AG20443 (cell line): ENCODE measurements at places on chromosomes 6 and 20.

GRCh38 chr6:53770780-53771249, 24.0 kb upstream of the LRRC1 start:
- DNase-seq: no peak

GRCh38 chr20:61683721-61684120, 382.0 kb downstream of the TAF4 start:
- DNase-seq: no peak

DNA sequence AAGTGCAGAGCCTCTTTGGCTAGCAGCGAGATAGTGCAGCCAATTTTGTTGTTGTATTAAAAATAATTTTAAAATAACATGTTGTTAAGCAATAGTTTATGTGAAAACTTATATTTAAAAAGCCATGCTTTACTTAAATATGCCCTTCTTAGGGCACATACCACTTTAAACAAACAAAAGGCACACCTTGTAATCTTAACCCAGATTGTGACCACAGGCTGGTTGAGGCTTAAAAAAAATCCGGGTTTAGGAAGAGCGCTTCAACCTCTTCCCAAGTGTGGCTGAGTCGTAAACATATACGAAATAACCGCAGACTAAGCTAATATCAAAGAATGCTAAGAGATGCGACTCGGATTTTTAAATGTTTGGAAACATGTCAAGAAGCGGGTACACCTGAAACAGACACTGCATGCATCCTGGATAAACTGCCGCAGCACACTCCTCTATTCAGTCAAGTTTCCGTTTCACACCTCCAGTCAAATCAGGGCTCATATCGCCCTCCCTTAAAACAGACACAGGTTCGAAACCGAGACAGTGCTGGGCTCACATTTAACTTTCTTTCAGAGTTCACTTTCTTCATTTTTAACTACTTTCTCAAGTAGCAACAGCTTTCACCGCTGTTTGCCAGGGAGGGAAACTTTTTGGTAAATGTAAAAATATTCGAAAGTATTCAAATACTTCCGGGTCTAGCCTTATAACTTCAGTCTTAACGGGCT, 1.5 kb downstream of the DEK start:
- no peak for DNase-seq

DNA sequence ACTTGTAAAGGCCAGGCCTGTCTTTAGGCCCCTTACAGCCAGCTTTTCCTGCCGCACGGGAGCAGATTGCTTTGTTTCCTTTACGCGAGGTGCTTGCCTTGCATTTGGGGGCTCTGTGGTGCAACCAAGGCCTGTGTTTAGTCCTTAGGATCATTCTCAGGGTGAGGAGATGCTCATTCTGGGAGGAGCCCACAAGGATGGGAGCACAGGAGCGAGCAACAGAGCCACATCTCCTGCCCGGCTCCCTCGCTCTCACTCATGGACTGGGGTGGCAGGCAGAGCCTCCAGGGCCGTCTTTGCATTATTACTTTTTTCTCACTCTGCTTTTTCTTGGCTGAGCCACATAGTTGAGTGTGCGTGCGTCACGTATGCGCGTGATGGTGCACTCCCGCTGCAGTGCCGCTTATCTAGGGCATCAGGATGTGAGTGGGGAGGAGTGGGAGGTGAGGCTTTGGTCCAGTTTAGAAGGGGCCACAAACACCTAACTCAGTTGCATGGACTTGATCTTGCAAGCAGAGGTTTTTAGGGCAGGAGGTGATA, 19.1 kb downstream of the DYNLRB1 start:
- DNase-seq: no peak

DNA sequence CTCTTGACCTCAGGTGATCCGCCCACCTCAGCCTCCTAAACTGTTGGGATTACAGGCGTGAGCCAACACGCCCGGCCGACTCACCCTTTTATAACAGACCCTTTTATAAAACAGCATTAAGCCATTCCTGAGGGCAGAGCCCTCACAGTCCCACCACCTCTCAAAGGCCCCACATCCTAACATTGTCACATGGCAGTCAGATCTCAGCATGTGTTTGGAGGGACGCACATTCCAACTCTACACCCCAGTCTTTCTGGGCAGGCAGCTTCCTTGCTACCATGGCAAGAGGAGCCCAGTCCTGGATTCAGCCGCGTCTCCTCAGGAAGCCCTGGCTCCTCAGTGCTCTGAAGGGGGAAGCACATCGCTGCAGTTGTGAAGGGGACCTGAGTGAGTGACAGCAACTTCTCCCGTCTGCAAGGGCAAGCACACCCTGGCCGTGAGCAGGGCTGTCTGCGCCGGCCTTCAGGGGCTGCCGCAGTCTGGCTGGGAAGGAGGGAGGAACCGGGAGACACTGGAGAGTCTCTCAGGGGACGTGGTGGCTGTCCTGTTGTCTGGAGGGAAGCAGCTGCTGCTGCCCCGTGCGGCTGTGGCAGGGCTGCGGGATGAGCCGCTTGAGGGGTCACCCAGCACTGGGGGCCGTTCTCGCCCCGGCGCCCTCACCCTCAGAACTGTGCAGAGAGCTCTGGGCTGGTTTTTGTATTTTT, 15.9 kb downstream of the OSBPL2 start:
- DNase-seq: no peak

- no peak for DNase-seq
Observed at GRCh38 chr6:71045296-71045695, 88.4 kb upstream of the B3GAT2 start.

DNA sequence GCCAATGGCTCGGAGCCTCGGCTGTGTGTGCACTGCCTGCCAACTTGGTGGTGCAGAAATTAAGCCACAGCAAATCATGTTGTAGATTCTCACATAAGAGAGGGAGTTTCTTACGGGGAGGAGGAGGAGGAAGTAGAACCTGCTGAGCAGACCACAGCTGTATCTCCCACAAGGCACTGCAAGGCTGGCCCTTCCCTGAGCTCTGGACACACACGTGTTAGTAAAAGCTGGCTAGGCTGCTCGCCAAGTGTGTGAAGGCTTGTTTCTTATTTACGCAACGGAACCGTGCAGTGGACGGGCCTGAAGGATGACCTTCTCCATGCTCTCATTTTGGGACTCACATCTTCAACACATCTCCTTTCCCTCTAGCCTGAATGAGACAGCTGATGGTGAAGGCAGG, 15.7 kb upstream of the QKI start:
- DNase-seq: no peak

- DNase-seq: no peak
Observed at GRCh38 chr20:34047010-34047687, 53.4 kb downstream of the RALY start.

DNA sequence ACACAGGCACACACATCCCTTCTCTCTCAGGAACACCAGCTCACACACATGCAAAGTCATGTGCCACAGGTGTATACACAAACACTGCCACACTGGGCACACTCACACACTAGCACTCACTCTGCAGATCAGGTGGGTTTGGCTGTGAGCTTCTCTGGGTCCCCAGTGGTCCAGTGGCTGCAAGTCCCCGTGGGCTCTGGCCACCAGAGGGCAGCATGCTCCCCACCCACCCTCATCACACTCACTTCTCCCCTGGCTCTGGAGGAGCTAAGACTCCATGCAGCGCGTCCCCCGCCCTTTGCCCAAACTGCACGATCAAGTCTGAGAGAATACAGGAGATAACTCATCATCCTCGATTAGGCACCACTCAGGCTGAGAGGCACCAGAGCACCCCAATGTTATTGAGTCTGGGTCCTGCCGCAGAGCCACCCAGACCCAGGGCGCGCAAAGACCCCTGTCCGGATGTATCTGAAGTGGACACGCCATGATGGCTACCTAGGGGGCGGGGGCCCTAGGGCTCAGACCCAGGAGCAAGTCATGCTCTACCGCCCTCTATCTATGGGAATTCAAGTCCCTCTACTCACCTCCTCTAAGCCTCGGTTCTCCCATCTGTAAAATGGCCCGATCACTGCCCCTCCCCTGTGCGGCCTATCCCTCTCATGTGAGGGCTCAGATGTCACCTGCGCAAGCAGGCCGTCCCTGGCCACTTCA, 90.5 kb downstream of the GRM4 start:
- peak; percentile 76 for DNase-seq

DNA sequence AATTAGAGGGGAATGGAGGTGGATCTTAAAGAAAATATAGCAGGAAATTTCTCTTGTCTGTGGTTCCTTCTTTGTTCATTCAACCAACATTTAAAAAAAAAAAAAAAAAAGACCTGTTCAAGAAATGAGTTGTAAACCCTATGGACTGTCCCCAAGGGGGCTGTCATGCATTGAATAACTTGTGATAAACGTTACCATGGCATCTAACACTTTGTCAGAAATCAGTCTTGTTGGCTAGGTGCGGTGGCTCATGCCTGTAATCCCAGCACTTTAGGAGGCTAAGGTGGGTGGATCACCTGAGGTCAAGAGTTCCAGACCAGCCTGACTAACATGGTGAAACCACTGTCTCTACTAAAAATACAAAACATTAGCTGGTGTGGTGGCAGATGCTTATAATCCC, 381.7 kb downstream of the BCKDHB start:
- DNase-seq: no peak

GRCh38 chr20:8509809-8510208, 377.7 kb downstream of the PLCB1 start:
- DNase-seq: peak; percentile 11

- no peak for DNase-seq
Observed at GRCh38 chr20:15902493-15902892, 670.8 kb downstream of the KIF16B start.

- peak; percentile 95 for DNase-seq
Observed at GRCh38 chr6:3808759-3809514, 40.2 kb upstream of the FAM50B start.

DNA sequence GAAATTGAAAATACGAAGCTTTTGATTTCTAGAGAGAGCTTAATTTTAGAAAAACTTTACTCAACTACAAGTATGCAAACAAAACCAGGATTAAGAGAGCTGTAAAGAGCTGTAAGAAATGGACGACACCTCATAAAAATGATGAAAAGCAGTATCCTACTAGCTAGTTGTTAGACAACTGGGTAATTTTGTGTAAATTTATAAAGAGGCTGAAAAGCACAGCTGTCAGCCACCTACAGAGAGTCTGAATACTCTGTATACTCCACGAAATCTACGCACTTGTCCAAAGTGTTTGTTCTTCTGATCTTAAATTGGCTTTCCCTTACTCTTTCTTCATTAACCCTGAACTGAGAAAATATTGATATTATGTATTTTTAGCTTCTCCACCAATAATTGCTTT, 808.4 kb upstream of the EPHA7 start:
- DNase-seq: no peak

DNA sequence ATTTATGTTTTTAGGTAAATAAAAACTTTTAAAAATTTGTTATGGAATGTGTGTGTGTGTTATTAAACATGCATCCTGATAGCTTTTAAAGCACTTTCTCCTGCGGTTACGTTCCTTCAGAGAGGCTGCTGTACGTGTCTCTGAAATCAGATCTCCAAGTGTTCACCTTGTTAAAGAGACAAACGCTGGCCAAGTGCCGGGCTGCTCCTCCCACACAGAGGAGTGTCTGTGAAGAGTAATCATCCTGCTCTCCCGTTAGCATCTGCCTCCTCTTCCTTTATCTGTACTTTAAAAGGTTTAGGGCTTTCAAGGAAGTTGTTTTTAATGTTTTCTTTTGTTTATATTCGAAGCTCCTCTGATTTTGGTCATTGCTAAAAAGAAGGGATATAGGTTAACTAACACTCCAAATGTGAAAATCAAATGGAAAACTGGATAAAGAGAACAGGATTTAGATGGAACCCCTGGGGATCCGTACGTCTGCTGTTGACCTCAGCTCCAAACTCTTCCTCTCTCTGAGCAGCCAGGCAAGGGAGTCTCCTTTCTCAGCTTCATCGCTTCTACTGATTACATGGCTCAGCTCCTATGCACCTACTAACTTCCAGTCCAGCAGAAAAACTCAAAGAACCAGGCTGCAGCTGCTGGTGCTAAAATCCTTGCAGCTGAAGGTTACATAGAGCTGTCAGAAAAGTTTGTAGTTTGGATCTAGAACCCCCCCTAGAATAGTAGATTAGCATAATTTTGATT, 20.0 kb downstream of the IRF4 start:
- no peak for DNase-seq

DNA sequence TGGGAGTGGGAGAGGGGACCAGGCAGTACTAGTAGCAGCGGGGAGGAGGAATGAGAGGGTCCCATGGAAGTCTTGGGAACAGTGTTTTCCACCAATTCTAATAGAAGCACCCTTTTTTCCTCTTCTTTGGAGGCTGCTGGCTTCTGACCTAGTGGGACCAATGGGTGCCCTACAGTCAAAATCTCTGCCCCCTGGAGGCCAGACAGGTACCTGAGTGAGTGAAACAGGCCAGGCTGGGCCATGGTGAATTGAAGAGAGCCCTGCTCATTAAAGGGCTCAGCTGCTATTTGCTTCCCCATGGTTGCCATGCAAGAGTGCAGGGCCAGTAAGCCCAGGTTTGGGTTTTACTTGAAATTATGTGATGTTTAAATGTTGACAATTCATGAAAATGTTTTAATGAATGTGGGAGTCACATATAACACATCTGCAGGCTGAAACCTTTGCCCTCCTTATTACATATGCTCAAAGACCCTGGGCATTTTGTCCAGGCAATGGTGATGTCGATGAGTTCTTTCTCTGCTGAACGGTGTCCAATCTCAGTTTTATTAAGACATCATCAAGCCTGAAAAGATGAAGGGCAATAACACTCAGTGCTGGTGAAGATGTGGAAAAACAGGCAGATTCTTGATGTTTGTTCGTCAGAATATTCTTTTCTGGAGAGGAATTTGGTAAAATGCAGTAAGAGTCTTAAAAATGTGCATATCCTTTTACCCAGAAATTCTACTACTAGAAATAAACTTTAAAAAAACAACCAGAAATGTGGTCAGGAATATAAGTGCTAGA, 42.3 kb upstream of the OCSTAMP start:
- DNase-seq: no peak

DNA sequence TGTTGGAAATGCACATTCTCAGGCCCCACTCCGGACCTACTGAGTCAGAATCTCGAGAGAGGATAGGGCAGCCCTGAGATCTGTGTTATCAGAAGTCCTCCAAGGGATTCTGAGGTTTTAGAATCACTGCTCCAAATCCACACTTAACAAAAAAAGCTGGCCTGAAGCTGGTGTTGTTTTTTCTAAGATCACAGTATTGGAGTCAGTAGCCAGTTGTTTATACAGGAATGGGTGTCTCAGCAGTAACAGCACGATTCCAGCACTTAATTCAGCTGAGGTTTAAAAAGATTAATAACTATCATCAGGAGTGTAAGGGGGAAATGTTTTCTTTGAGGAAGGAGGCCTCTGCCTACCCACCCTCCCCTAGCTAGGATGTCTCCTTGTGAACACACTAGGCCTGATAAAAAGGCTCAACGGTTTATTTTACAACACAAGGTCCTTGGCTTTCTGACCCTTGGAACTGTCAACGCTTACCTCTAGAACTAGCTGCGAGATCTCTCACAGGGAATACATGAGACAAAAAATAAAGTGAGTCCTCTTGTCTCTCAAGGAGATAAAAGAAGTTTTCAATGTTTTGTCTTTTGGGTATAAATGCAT, 505.4 kb downstream of the CD83 start:
- no peak for DNase-seq

DNA sequence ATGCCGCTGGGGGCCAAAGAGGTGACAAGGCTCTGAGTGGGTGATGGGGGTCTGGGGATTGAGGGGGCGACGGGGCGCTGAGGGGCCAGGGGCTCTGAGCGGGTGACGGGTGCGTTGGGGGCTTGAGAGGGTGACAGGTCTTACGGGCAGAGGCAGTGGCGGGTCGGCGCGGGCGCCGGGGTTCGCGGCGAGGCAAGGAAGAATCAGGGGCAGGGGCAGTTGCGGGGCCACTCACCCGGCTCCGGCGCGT, 146 bp downstream of the ZNFX1 start:
- no peak for DNase-seq

GRCh38 chr6:157066781-157067491, 256.4 kb downstream of the TMEM242 start:
- DNase-seq: no peak

- no peak for DNase-seq
Observed at GRCh38 chr6:139623372-139623771, 248.9 kb upstream of the CITED2 start.

GRCh38 chr6:99425647-99426450, 741 bp upstream of the PNISR start:
- DNase-seq: peak; percentile 69
